ENCODE measurements at places on chromosomes 5 and 9. TPM values are rescaled to one million over a fixed set of nuclear protein-coding genes. Genes with fewer than 3 reads are reported as not detected.

GRCh38 chr9:133804199-133804598, 66.0 kb upstream of the SARDH start:
- no peak for DNase-seq

- DNase-seq = no peak
Measured at GRCh38 chr5:53246042-53246836, 136.7 kb upstream of the MOCS2 start.

DNA sequence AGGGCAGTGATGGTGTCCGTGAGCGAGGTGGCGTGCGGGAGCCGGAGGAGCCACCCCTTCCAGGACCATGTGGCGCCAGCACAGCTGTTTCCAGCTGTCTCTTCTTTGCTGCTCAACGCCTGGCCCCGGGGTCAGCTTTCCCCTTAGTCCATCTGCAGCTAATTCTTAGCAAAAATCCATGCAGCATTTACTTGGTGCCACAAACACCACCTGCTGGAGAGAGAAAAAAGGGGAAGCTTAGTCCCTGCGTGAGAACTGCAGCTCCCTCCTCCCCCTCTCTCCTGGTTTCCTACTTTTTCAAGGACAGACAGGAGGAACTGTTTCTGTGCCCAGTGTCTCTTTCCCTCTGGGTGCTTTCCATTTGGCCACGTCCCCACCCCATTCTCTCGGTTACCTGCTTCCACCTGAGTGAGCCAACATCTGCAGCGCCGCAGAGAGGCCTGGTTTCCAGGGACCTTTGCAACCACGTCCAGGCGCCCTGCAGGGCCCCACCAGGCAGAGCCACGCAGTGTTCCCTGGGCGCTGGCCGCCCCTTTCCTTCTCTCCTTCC, 3.4 kb downstream of the SLC6A19 start:
- no peak for DNase-seq

DNA sequence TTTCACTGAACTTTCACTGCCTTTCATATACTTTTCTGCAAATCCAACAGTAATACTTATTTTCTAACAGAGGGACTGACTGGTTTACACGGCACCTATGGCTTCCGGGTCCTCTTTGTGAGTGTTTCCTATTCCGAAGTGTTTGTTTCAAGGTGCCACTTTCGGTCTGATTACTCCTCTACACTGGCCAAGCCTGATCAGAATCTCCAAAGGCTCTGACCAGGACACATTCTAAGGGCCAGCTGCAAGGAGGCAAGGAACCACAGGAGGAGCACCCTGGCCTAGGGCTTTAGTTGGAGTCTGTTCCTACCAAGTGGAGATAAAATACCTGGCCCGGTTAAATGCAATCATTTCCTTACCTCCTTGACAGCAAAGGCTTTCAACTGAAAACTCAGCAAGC, 132.1 kb downstream of the GLIS3 start:
- no peak for DNase-seq

- DNase-seq = no peak
Measured at GRCh38 chr9:78252616-78253015, 16.7 kb downstream of the CEP78 start.

DNA sequence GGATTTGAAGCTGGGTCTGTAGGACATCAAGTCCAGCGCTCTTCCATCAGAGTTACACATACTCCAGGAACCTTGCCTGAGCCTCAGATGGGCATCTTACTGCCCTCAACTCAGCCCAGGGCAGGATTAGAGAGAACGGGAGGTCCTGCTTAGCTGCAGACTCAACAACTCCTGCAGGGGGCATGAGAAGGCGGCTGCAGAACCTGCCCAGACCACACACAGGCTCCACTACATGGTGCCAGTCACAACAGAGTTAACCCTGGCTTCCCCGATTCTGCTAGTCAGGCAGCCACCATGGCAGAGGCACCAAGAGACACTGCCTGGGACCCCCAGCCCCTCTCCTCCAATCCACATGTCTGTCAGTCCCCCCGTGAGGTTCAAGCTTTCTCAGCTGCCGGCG, 23.9 kb upstream of the CPLX2 start:
- DNase-seq = no peak

- DNase-seq = no peak
Measured at GRCh38 chr5:52943285-52943684, 45.9 kb upstream of the ITGA2 start.

DNA sequence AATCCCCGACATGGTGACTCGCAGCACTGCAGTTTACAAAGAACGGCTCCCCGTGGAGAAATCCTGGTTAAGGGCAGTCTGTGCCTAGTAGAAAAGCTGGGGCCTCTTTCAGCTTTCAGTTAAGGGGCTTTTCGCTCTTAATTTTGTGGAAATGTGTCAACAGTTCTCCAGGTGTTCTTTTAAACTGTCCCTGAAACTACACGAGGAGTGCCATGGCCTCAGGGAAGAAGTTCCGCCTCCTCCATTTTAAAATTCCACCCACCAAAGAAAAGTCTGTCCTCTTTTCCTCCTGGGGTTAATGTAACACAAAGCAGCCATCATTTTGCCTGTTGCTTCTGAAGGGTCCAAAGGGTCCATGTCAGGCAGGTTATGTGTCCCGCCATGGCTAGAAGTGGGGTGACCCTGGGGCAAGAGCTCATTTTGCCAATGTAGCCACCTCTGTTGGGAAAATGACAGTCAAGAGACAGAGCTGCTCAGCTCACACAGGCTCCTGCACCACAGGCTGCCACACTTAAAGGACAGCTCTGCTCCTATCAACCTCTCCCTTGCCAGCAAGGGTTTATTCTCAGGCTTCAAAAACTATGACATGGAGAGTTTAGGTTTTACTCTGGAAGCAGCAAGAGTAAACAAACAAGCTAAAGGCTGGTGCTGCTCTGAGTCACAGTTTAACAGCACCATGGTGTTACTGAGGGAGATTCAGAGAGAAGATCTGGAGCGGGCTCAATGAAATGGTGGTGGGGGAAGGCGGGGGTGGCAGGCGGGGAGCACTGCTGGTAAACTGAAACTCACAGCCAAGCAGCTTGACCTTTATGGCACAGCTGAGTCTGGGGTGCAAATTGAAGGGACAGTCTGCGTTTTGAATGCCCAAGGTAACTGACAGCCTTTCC, 3.2 kb downstream of the WHRN start:
- no peak for DNase-seq

The TSLP gene
- 0.06 TPM for total RNA-seq

The GRIA1 gene
- total RNA-seq = not detected

The MFAP3 gene
- total RNA-seq = 52.7 TPM

The KCTD16 gene
- total RNA-seq = 0.10 TPM
